Activated naive CD8-positive, alpha-beta T cell treated with anti-CD3 and anti-CD28 coated beads for 36 hours (primary cell): ENCODE measurements at places on chromosomes 5 and 9. TPM values are rescaled to one million over a fixed set of nuclear protein-coding genes. Genes with fewer than 3 reads are reported as not detected.

The ACTBL2 gene
- not detected for total RNA-seq

The DMAC1 gene
- 58.8 TPM for total RNA-seq

The MXD3 gene
- total RNA-seq, result 14.7 TPM

The KCNV2 gene
- not detected for total RNA-seq

The TLX3 gene
- total RNA-seq, result not detected

The CCNJL gene
- not detected for total RNA-seq

The PCDHB1 gene
- not detected for total RNA-seq

The CMYA5 gene
- 0.29 TPM for total RNA-seq

The ORM2 gene
- not detected for total RNA-seq

The F2RL1 gene
- total RNA-seq, result 3.6 TPM

The PRSS3 gene
- not detected for total RNA-seq

The CATSPER3 gene
- 0.46 TPM for total RNA-seq

The PDE6A gene
- not detected for total RNA-seq

The GNA14 gene
- total RNA-seq, result not detected

The SELENOP gene
- not detected for total RNA-seq

The CARD9 gene
- total RNA-seq, result 1.8 TPM

The SLCO6A1 gene
- total RNA-seq, result not detected

The GPRIN1 gene
- total RNA-seq, result 1.7 TPM

The OCLN gene
- total RNA-seq, result 0.43 TPM

The FOXD4 gene
- not detected for total RNA-seq

The CER1 gene
- not detected for total RNA-seq

The EGFLAM gene
- not detected for total RNA-seq

The GABRA1 gene
- total RNA-seq, result not detected

The ARID3C gene
- total RNA-seq, result not detected

The MLANA gene
- total RNA-seq, result not detected

The AIF1L gene
- 1.3 TPM for total RNA-seq

The PCSK1 gene
- total RNA-seq, result not detected
